NCI-H460 (cell line): ENCODE measurements at places on chromosomes 11 and 22. TPM values are rescaled to one million over a fixed set of nuclear protein-coding genes. Genes with fewer than 3 reads are reported as not detected.

TMPRSS5 gene
- 0.15 TPM in 1 of 2 replicates, not detected in the other for total RNA-seq

TH gene
- not detected in 2 replicates for total RNA-seq

CHRM1 gene
- not detected in 2 replicates for total RNA-seq

CHKB gene
- 16.1 and 21.0 TPM in 2 replicates for total RNA-seq

SLC22A8 gene
- total RNA-seq: not detected in 2 replicates

PDGFB gene
- not detected in 2 replicates for total RNA-seq

GSTP1 gene
- 665 and 811 TPM in 2 replicates for total RNA-seq

PATE4 gene
- not detected in 2 replicates for total RNA-seq

OR8G1 gene
- total RNA-seq: not detected in 2 replicates

MYO7A gene
- 0.06 and 0.10 TPM in 2 replicates for total RNA-seq

MS4A15 gene
- total RNA-seq: not detected in 2 replicates

FAM111B gene
- 2.6 and 3.7 TPM in 2 replicates for total RNA-seq

OR2AG1 gene
- total RNA-seq: not detected in 2 replicates
